ENCODE measurements at places on chromosomes 12 and 14.

DNA sequence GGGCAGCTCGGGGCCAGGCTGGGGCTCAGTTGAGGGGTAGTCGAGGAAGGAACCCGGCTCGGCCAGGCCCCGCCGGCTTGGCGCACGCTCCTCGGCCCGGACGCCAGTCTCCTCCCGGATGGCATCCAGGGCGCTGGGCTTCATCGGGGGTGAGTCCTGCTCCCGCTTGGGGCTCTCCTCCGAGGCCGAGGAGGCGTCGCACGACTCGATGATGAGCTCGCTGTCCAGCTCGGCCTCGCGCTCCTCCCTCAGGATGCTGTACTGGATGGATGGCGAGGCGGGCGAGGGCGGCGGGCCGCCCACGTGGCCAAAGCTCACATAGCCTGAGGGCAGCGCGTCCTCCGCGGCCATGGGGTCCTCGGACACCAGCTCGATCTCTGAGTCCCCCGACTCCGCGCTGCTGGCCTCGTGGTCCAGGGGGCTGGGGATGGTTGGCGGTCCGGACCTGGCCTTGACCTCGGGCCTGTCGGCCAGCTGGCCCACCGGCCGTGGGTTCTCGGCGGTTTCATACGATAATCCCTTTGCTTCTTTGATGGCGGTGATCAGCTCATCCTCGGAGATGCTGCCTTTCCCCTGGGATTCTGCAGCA, 143.4 kb downstream of the RTN1 start:
- DNase-seq, result no peak

GRCh38 chr14:68033336-68033932, 213.9 kb downstream of the RAD51B start:
- DNase-seq, result no peak

DNA sequence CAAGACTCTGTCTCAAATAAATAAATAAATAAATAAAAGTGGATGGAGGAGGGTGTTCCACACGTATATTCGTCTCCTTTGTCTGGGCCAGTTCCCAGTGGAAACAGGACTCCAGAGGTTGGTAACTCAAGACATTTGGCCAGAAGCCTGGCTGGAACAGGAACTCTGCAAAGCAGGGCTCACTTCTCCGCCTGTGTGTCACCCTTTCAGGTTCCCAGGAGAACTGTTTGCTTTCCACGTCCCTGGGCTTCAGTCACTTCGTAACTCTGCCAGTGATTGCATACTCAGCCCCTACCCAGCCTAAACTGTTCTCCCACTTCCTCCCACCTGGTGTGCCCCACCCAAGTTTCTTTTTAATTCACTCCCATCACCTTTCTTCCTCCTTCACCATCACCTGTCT, 7.0 kb upstream of the UBE2N start:
- DNase-seq, result no peak

GRCh38 chr12:7395950-7396349, 48.0 kb downstream of the CD163L1 start:
- no peak for DNase-seq

GRCh38 chr14:95531969-95532368, 2.9 kb upstream of the GLRX5 start:
- no peak for DNase-seq

GRCh38 chr14:89386212-89386886, 30.7 kb downstream of the FOXN3 start:
- peak; percentile 48 for DNase-seq

DNA sequence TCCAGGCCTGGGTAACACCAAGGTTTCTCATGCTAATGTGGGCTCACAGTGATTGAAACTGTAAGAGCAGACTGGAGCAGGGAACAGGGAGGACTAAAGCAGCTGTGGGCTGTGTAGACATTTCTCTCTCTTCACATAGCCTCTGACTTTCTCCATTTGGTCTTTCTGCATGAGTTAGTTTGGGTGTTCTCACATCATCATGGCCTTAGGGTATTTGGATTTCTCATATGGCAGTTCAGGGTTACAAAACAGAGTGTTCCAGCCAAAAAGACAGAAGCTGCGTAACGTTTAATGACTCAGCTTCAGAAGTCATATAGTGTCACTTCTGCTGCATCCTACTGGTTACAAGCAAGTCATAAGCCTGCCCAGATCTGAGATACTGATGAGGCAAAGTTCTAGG, 52.0 kb upstream of the OSBPL8 start:
- peak; percentile 92 for DNase-seq

DNA sequence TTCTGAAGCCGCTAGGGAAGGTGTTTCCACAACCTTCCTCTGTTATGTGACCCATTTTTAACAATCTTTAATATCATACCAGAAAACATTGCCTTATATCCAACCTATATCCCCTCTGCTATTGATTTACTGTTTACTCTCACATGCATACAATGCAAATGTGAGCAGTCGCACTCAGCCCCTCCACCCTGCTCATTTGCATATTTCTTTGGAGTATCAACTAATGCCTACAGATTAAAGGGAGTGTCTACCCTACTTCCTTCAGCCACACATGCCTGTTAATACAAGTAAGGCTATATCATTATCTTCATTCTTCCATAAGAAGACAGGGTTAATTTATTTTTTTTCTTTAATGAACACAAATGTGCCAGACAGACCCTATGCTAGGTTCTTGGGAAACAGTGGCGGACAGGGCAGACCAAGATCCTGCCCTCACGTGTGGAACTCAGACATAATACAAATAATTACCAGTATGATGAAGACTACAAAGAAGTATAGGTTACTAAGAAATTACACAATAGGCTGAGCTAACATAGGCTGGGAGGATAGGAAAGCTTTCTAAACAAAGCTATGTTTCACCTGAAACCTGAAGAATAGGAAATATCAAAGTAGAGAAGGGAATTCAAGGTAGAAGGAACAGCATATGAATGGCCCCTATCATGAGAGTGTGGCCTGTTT, 107.3 kb upstream of the MDM1 start:
- no peak for DNase-seq

DNA sequence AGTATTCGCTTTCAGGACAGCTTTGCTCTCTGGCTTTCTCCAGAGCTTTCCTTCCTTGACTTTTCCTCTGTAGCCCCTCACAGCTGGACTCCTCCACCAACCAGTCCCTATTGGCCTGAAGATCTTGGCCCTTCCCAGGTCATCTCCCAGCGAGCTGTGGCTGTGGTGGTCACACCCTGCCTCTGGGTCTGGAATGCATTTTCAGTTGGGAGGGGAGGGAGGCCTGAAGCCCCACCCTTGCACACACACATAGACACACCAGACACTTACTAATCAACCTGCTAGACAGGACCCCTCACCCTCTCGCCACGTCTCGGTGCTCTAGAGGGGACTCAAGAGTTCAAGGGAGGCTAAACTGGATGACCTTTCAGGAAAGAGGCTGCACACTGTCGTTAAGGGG, 13.9 kb downstream of the JDP2 start:
- no peak for DNase-seq

DNA sequence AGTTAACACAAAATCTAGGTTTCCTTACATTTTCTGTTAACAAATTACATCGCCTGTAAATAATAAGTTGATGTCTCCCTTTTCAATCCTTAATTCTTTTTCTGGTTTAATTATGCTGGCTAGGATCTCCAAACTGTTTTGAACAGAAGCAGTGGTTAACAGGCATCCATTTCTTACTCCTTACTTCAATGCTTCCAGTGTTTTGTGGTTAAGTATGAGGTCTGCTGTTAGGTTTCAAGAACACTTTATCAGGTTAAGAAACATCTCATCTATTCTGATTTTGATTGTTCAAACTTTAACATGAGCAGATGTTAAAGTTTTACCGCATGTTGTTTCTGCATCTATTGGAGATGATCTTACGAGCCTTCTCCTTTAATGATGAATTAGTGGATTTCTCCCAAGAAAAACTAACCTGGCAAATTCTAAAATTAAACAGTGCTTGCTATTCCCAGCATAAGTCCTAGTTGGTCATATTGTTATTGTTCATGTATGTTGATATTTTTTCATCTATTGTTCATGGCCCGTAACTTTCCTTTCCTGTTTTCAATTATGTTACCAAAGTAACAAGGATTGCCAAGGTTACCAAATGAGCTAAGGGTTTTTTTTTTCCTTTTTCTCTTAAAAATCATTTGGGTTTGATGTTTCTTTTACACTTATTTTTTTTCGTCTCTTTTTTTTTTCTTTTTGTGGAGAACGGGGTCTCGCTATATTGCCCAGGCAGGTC, 33.4 kb downstream of the POLE start:
- DNase-seq, result no peak

Measured in choroid plexus epithelial cell (primary cell).